ENCODE measurements at places on chromosomes 16 and 17. TPM values are rescaled to one million over a fixed set of nuclear protein-coding genes. Genes with fewer than 3 reads are reported as not detected.

GRCh38 chr16:30697264-30698138, 1.5 kb upstream of the SRCAP start:
- H3K27ac ChIP-seq: peak overlapping the region; percentile 97
- no peaks in the 10 kb centered on the region for H3K27me3 ChIP-seq
- peaks cover 19% of the 10 kb centered on the region for H3K4me1 ChIP-seq
- peaks cover 15% of the 10 kb centered on the region for H3K36me3 ChIP-seq
- peak overlapping the region; percentile 83 for H3K4me3 ChIP-seq

DNA sequence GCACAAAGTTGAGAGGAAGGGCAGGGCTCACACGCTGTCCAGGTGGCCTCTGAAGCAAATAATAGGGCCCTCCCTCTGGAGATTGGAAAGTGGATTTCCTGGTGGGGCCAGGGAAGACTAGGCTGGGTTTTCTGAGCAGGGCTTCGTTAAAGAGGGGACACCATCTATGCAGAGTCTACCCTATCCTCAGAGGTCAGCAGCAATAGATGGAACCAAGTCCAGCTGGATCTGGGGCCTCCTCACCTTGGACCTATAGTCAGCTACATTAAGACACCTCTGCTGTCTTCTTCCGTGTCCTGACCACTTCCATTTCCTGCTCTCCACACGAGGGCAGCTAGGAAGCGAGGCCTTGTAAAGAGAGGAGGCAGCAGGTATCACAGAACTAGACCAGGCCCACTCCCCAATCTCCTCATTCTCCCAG, 14.7 kb upstream of the ST6GALNAC1 start:
- H3K27ac ChIP-seq: peak overlapping the region; percentile 20
- H3K36me3 ChIP-seq: no peaks in the 10 kb centered on the region
- H3K4me1 ChIP-seq: peaks cover 26% of the 10 kb centered on the region
- H3K4me3 ChIP-seq: no peak overlapping the region
- no peak for DNase-seq

DNA sequence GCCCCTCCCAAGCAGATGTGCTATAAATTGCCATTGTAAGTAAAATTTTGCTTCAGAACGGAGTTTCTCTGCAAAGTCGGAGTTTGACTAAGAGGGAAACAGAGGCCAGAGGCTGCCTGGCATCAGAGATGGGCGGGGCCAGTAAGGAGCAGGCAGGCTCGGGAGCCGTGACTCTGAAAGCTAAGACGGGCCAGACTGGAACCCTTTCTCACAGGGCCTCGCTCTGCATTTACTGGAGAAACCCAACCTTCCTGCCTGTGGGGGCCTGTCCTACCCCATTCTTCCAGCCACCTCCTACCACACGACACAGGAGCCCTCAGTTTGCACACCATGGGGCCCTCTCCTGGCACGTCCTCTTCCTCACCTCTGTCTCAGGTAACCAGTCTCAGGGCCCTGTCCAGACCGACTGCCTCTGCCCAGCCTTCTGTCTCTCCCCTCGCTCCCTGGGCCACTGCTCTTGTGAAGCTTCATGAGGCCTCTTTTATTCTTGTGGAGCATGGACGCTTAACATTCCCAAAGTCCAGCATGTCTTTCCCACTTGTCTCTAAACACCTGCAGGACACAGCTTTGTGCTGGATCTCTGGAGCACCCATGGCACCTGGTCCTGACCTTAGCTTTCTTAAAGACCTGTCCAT, 48.4 kb upstream of the ACSF3 start:
- DNase-seq: no peak
- H3K27ac ChIP-seq: no peak overlapping the region
- no peak overlapping the region for H3K4me3 ChIP-seq
- H3K27me3 ChIP-seq: no peaks in the 10 kb centered on the region
- no peaks in the 10 kb centered on the region for H3K36me3 ChIP-seq
- no peaks in the 10 kb centered on the region for H3K4me1 ChIP-seq

Gene SHISA9
- total RNA-seq: 0.10 TPM

Gene C16orf46
- total RNA-seq: 1.2 TPM

GRCh38 chr16:88973415-88974050, 3.5 kb downstream of the CBFA2T3 start:
- H3K27me3 ChIP-seq: no peaks in the 10 kb centered on the region
- no peaks in the 10 kb centered on the region for H3K36me3 ChIP-seq
- no peak overlapping the region for H3K4me3 ChIP-seq
- H3K27ac ChIP-seq: no peak overlapping the region
- no peak for DNase-seq

Gene AATK
- total RNA-seq: 3.7 TPM

GRCh38 chr17:82822281-82822680, 17.5 kb downstream of the ZNF750 start:
- no peaks in the 10 kb centered on the region for H3K27me3 ChIP-seq
- H3K36me3 ChIP-seq: no peaks in the 10 kb centered on the region

Gene KRTAP4-5
- total RNA-seq: not detected

GRCh38 chr17:79852748-79853147, 13.5 kb upstream of the CBX4 start:
- H3K27ac ChIP-seq: peak overlapping the region; percentile 11
- no peaks in the 10 kb centered on the region for H3K4me1 ChIP-seq
- H3K4me3 ChIP-seq: peak overlapping the region; percentile 54
- H3K27me3 ChIP-seq: no peaks in the 10 kb centered on the region

GRCh38 chr16:57807252-57807967, 5.1 kb upstream of the KIFC3 start:
- H3K27me3 ChIP-seq: no peaks in the 10 kb centered on the region
- H3K27ac ChIP-seq: peak overlapping the region; percentile 84
- no peak overlapping the region for H3K4me3 ChIP-seq
- peak; percentile 13 for DNase-seq
- peaks cover 54% of the 10 kb centered on the region for H3K4me1 ChIP-seq

GRCh38 chr17:45745601-45746494, 38.3 kb upstream of the CRHR1 start:
- no peaks in the 10 kb centered on the region for H3K4me1 ChIP-seq
- no peaks in the 10 kb centered on the region for H3K36me3 ChIP-seq
- H3K27me3 ChIP-seq: peaks cover 3% of the 10 kb centered on the region
- no peak overlapping the region for H3K4me3 ChIP-seq
- no peak overlapping the region for H3K27ac ChIP-seq

DNA sequence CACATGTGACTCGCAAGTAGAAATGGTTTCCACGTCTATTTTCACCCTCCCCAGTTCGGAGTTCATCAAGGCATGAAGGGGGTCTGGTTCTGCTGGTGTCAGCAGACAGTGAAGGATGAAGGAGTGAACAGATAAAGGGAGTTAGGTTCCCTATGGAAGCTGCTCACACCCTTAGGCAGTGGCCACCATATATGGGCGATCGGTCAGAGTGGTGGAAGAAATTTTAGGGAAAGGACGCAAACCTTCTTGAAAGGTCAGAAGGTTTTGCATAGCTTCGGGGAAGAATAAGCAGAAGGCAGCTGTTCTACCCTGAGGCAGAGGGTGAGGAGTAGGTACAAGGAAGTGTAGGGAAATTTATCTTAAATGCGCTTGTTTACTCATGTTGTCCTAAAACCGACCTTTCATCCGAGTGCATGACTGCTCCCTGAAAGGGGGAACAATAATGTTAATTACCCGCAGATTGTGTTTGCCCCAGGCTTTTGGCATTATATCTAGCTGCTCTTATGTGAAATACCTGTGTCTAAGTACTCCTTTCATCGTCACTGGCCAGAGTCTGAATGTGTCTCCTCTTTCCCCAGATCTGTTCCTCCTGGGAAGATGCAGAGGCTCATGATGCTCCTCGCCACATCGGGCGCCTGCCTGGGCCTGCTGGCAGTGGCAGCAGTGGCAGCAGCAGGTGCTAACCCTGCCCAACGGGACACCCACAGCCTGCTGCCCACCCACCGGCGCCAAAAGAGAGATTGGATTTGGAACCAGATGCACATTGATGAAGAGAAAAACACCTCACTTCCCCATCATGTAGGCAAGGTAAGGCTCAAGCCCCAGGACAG, 12.5 kb downstream of the CDH5 start:
- no peaks in the 10 kb centered on the region for H3K4me1 ChIP-seq
- no peak overlapping the region for H3K27ac ChIP-seq
- H3K4me3 ChIP-seq: no peak overlapping the region
- DNase-seq: no peak
- no peaks in the 10 kb centered on the region for H3K36me3 ChIP-seq
- H3K27me3 ChIP-seq: no peaks in the 10 kb centered on the region

GRCh38 chr16:1791256-1791942, 2.1 kb downstream of the IGFALS start:
- no peak for DNase-seq
- no peak overlapping the region for H3K27ac ChIP-seq

DNA sequence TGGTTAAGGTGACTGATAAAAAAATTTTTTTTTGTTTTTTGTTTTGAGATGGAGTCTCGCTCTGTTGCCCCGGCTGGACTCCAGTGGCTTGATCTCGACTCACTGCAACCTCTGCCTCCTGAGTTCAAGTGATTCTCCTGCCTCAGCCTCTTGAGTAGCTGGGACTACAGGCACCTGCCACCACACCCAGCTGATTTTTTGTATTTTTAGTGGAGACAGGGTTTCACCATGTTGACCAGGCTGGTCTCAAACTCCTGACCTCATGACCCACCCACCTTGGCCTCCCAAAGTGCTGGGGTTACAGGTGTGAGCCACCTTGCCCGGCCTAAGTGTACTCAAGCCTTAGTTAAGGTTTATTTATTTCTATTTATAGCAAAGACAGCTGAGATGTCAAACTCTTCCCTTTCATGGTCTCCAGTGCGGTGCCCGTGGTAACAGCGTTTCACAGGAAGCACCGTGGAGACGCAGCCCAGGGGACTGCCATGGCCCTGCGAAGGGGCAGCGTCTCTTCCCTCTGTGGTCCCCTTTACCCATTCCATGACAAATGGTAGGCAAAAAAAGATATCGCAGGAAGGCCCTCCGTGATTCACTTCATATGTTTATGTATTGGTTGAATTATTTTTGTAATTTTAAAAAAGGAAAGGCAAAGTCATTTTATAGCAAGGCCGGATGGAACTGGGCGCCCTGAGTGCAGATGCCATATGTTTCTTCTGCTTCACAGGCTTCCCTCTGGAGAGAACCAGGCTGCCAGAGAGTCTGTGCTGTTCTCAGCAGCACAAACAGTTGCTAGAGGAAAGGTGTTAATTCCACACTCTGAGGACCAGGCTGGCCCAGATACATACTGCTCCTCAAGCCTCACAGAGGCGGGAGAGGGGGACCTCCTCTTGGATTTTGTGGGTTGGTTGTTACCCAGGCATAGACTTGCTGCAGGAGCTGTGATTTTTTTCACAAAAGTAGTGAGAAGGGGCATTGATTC, 29.2 kb downstream of the DDX19A start:
- H3K4me1 ChIP-seq: peaks cover 8% of the 10 kb centered on the region
- DNase-seq: no peak
- H3K4me3 ChIP-seq: no peak overlapping the region
- H3K27ac ChIP-seq: no peak overlapping the region
- peaks cover 6% of the 10 kb centered on the region for H3K36me3 ChIP-seq
- H3K27me3 ChIP-seq: no peaks in the 10 kb centered on the region

Gene PERCC1
- total RNA-seq: not detected

Gene ADORA2B
- total RNA-seq: 42.7 TPM

Gene NEUROD2
- total RNA-seq: not detected

- H3K27me3 ChIP-seq: no peaks in the 10 kb centered on the region
- DNase-seq: no peak
- H3K36me3 ChIP-seq: no peaks in the 10 kb centered on the region
- no peak overlapping the region for H3K27ac ChIP-seq
These were observed 117.1 kb upstream of the AXIN2 start for GRCh38 chr17:65678546-65678945.

DNA sequence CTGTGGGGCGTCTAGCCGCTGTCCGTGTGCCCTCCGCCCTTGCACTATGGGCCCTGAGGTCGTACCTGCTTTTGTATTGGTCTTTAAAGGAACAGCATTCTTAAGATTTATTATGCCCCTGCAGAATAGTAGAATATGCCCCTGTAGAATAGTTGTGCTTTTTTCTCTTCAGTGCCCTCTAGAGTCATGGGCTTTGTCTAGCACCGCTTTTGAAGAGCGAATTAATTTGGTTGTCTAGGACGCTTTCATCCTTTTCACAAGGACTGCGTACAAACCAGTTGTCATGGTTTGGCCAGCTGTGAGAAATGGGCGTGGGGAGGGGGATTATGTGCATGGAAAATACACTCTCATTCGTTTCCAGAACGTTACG, 621 bp downstream of the CEP95 start:
- H3K36me3 ChIP-seq: peaks cover 58% of the 10 kb centered on the region
- H3K4me3 ChIP-seq: peak overlapping the region; percentile 88
- H3K27me3 ChIP-seq: no peaks in the 10 kb centered on the region
- peak overlapping the region; percentile 90 for H3K27ac ChIP-seq
- DNase-seq: no peak

- H3K4me3 ChIP-seq: peak overlapping the region; percentile 59
- H3K36me3 ChIP-seq: peaks cover 14% of the 10 kb centered on the region
- no peak for DNase-seq
- no peaks in the 10 kb centered on the region for H3K27me3 ChIP-seq
- peaks cover 29% of the 10 kb centered on the region for H3K4me1 ChIP-seq
These were observed 1.3 kb upstream of the CDK5R1 start for GRCh38 chr17:32485261-32486110.

DNA sequence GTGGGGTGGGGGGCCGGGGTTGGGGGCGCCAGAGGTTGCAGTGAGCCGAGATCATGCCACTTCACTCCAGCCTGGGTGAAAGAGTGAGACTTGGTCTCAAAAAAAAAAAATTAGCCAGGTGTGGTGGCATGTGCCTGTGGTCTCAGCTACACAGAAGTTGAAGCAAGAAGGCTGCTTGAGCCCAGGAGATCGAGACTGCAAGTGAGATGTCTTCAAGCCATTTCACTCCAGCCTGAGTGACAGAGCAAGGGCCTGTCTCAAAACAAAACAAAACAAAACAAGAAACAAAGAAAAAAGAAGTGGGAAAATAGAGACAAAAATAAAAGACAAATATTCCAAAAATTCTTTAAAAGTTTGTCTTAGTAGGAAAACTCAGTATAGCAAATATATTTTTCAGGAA, 135.1 kb upstream of the CORO6 start:
- no peaks in the 10 kb centered on the region for H3K36me3 ChIP-seq
- H3K4me3 ChIP-seq: no peak overlapping the region
- H3K27ac ChIP-seq: no peak overlapping the region

- no peaks in the 10 kb centered on the region for H3K4me1 ChIP-seq
- H3K27me3 ChIP-seq: peaks cover 9% of the 10 kb centered on the region
- no peaks in the 10 kb centered on the region for H3K36me3 ChIP-seq
- H3K27ac ChIP-seq: no peak overlapping the region
- no peak for DNase-seq
- H3K4me3 ChIP-seq: no peak overlapping the region
These were observed 47.6 kb upstream of the LYRM9 start for GRCh38 chr17:27940503-27941428.

DNA sequence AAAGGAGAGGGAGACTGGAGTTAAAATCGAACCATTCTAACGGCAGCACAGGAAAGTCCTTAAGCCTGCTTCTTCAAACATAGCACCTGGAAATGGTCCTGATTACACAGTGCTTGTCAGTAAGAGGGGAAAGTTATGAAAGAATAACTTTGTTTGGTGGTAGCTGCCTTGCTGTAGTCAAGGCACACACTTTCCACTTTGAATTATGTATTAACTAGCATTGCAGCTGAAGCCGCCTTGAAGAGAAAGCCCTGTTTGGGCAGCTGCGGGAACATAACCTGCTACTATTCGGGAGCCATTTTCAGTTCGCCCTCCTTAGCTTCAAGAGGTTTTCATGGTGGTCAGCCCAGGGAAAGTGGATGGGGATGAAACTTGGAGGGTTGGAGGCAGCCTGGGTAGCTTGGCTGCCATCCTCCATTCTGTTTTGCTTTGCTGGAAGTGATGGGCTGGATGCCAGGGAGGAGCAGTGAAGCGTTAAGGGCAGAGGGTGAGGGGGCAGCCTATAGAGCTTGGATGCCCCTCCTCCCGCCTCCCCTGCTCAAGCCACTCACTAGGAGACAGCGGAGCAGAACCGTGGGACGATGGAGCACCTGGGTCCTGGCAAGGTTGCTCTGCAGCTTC, 5.3 kb upstream of the HAS3 start:
- no peaks in the 10 kb centered on the region for H3K36me3 ChIP-seq
- no peak overlapping the region for H3K4me3 ChIP-seq
- H3K27ac ChIP-seq: no peak overlapping the region
- peaks cover 1% of the 10 kb centered on the region for H3K4me1 ChIP-seq
- H3K27me3 ChIP-seq: no peaks in the 10 kb centered on the region
- no peak for DNase-seq
